ENCODE measurements at places on chromosomes 2 and 18.

- H3K4me3 ChIP-seq: no peak overlapping the region
- no peaks in the 10 kb centered on the region for H3K36me3 ChIP-seq
These were observed 21.0 kb downstream of the AGAP1 start for GRCh38 chr2:235514627-235515363.

DNA sequence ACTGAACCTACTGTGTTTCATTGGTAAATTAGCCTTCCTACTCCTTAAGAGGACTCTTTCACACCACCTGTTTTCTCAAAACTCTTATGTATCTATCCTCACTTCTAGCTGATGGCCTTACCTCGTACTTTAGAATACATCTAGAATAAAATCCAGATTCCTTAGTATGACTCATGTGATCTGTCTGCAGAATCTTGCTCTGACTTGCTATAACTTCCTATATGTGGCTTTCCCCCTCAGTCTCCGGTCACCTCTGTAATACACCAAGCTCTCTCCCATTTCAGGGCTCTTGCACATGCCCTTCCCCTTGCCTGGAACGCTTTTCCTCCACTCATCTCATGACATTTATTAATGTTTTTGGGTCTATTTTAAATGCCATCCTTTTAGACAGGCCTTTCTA lies 95.6 kb upstream of the LHCGR start:
- no peak overlapping the region for H3K27ac ChIP-seq
- no peaks in the 10 kb centered on the region for H3K4me1 ChIP-seq
- no peaks in the 10 kb centered on the region for H3K27me3 ChIP-seq
- no peak for DNase-seq
- H3K4me3 ChIP-seq: no peak overlapping the region
- H3K36me3 ChIP-seq: no peaks in the 10 kb centered on the region

- no peak for DNase-seq
- H3K4me1 ChIP-seq: no peaks in the 10 kb centered on the region
- no peak overlapping the region for H3K4me3 ChIP-seq
- no peak overlapping the region for H3K27ac ChIP-seq
- no peaks in the 10 kb centered on the region for H3K27me3 ChIP-seq
- no peaks in the 10 kb centered on the region for H3K36me3 ChIP-seq
These were observed 7.5 kb downstream of the RALBP1 start for GRCh38 chr18:9482790-9483189.

- H3K36me3 ChIP-seq: no peaks in the 10 kb centered on the region
- H3K27me3 ChIP-seq: no peaks in the 10 kb centered on the region
- H3K4me3 ChIP-seq: no peak overlapping the region
- no peak overlapping the region for H3K27ac ChIP-seq
- H3K4me1 ChIP-seq: no peaks in the 10 kb centered on the region
These were observed 7.0 kb downstream of the RRM2 start for GRCh38 chr2:10129490-10129889.

GRCh38 chr2:157204401-157204800 lies 53.1 kb upstream of the GALNT5 start:
- no peaks in the 10 kb centered on the region for H3K36me3 ChIP-seq
- no peaks in the 10 kb centered on the region for H3K4me1 ChIP-seq
- no peaks in the 10 kb centered on the region for H3K27me3 ChIP-seq
- H3K27ac ChIP-seq: no peak overlapping the region
- no peak for DNase-seq
- H3K4me3 ChIP-seq: no peak overlapping the region

- peak overlapping the region; percentile 62 for H3K4me3 ChIP-seq
- H3K27me3 ChIP-seq: no peaks in the 10 kb centered on the region
- H3K4me1 ChIP-seq: no peaks in the 10 kb centered on the region
- no peak overlapping the region for H3K27ac ChIP-seq
These were observed 497 bp downstream of the DSC3 start for GRCh38 chr18:31042084-31042405.

DNA sequence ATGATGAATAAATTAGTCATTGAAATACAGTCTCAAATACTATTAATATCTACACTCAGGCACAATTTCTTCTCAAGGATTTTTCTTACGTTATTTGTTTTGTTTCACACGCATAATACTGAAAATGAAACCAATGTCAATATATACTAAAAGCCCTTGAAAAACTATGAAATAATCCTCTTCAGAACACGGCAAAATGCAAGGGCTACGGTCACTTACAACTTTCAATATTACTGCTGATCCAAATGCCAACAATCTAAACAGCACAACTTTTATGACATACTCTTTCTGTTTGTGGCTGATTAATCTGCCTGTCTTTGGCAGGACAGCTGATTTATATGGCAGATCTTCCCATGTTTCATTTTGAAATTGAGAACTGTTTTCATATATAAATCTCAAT lies 68.3 kb downstream of the LRPPRC start:
- no peak overlapping the region for H3K27ac ChIP-seq
- H3K27me3 ChIP-seq: no peaks in the 10 kb centered on the region
- H3K36me3 ChIP-seq: peaks cover 15% of the 10 kb centered on the region
- no peak overlapping the region for H3K4me3 ChIP-seq
- H3K4me1 ChIP-seq: no peaks in the 10 kb centered on the region
- no peak for DNase-seq

DNA sequence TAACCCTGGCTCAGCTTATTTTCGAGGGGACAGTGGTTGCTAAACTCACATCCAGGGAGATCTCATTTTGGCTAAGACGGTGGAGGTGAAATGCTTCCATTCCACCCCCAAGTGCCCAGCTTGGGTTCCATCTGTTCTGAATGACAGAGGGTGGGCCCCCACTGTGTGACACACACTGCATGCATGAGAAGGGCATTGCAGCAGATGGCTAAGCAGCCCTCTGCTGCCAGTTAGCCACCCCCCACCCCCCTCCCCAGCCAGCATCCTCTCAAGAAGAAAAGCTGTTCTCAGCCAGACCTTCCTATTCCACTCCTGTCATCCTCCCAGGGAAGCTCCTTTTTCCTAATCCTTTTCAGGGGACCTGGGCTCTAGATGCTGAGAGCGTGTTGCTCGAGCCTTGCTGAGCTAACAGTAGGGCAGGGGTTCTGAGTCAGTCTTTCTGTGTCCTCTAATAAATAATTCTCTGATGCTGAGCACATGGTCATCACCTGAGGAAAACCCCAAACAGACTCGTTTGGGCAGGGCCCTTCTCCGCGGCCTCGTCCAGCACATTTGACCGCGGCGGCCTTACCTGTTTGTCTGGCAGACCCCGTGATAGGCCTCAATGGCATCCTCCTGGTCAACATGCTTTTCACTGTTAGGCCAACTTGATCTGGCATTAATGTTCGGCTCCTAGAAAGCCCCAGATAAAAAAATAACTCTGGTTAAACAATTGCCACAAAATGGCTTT lies 49.5 kb upstream of the ACAA2 start:
- H3K36me3 ChIP-seq: no peaks in the 10 kb centered on the region
- H3K4me1 ChIP-seq: no peaks in the 10 kb centered on the region
- H3K27me3 ChIP-seq: no peaks in the 10 kb centered on the region

DNA sequence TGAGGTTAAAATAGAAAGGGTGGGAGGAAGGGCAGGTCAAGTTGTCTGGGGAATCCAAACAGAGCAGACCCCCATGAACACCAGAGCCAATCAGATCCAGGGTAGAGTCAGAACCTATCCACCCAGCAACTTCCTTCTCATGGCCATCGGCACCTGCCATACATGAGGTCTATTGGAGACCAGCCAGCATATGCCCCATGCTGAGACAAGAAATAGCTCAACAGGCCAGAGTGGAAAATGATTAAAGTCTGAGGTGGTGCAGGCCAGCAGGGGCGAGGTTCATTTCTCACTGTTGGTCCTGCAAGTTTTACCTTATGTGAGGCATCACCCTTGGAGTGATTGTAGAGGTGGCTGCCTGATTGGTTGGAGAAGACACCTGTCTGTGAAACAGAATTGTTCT lies 89.2 kb downstream of the LONRF2 start:
- H3K27ac ChIP-seq: no peak overlapping the region
- no peaks in the 10 kb centered on the region for H3K4me1 ChIP-seq
- H3K27me3 ChIP-seq: no peaks in the 10 kb centered on the region
- no peak for DNase-seq
- H3K4me3 ChIP-seq: no peak overlapping the region

DNA sequence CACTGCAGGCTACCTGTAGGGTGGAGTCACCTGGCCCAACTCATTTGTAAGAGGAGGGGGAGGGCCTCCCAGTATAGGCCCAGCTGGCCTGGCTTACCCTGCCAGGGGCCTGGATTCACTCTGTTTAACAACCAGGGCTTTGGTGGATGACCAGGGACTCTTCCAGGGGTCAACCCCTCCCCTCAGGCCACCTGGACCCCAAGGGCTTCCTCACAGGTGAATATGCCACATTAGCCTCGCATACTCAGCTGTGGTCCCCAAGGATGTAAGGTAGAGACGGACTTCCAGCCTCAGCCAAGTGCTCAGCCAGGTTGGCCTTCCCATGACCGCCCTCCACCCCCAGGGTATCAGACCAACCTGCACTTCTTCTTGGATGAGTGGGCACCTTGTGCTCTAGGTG lies 8.8 kb upstream of the SH3RF3 start:
- no peak overlapping the region for H3K27ac ChIP-seq
- H3K4me3 ChIP-seq: no peak overlapping the region
- DNase-seq: no peak
- no peaks in the 10 kb centered on the region for H3K36me3 ChIP-seq
- H3K4me1 ChIP-seq: no peaks in the 10 kb centered on the region
- H3K27me3 ChIP-seq: no peaks in the 10 kb centered on the region

DNA sequence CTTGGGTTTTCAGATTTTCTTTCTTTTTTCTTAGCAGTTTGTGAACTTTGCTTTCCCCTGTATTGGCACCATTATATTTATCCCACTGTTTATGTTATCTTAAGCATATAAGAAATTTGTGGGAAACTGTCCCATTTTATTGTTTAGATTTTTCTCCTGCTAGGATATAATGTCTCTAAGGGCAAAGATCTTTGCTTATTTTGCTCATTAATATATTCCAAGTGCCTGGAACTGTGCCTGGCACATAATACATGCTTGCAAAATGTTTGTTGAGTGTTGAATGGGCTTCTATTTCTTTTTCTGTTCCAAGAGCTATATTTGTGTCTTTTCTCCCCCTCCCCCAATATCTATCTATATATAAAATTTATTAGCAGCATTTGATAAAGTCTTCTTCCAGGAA lies 5.4 kb downstream of the EPC2 start:
- H3K4me3 ChIP-seq: no peak overlapping the region
- H3K36me3 ChIP-seq: no peaks in the 10 kb centered on the region
- H3K27ac ChIP-seq: no peak overlapping the region
- H3K27me3 ChIP-seq: no peaks in the 10 kb centered on the region
- peaks cover 64% of the 10 kb centered on the region for H3K4me1 ChIP-seq

DNA sequence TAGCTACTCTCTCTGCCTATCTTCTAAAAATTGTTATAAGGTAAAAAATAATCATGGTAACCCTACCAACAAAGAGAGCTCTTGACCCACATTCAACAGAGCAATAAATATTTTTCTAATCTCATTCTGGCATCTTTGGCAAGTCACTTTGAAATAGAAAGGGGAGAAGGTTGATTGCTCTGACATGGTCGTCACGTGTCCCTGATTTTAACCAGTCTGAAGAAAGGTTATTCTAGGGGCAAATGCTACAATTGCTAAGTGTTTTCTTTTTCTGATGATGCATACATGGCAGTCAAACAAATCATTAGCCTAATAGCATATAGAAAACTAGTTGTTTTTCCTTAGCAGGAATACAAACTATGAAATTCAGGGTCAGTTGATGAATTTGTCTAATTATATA lies 153.3 kb upstream of the MAP3K20 start:
- H3K27ac ChIP-seq: no peak overlapping the region
- H3K27me3 ChIP-seq: no peaks in the 10 kb centered on the region
- H3K4me1 ChIP-seq: peaks cover 9% of the 10 kb centered on the region
- no peak overlapping the region for H3K4me3 ChIP-seq
- DNase-seq: no peak
- H3K36me3 ChIP-seq: no peaks in the 10 kb centered on the region

DNA sequence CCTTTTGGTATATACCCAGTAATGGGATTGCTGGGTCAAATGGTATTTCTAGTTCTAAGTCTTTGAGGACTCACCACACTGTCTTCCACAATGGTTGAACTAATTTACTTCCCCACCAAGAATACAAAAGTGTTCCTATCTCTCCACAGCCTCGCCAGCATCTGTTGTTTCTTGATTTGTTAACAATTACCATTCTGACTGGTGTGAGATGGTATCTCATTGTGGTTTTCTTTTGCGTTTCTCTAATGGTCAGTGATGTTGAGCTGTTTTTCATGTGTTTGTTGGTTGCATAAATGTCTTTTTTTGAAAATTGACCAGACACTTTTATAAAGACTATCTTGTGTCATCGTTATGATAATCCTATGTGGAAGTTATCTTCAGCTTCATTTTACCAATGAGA lies 16.0 kb upstream of the ATP8B1 start:
- peak overlapping the region; percentile 31 for H3K4me3 ChIP-seq
- peaks cover 17% of the 10 kb centered on the region for H3K4me1 ChIP-seq
- H3K27me3 ChIP-seq: no peaks in the 10 kb centered on the region
- H3K27ac ChIP-seq: peak overlapping the region; percentile 50
- H3K36me3 ChIP-seq: no peaks in the 10 kb centered on the region

DNA sequence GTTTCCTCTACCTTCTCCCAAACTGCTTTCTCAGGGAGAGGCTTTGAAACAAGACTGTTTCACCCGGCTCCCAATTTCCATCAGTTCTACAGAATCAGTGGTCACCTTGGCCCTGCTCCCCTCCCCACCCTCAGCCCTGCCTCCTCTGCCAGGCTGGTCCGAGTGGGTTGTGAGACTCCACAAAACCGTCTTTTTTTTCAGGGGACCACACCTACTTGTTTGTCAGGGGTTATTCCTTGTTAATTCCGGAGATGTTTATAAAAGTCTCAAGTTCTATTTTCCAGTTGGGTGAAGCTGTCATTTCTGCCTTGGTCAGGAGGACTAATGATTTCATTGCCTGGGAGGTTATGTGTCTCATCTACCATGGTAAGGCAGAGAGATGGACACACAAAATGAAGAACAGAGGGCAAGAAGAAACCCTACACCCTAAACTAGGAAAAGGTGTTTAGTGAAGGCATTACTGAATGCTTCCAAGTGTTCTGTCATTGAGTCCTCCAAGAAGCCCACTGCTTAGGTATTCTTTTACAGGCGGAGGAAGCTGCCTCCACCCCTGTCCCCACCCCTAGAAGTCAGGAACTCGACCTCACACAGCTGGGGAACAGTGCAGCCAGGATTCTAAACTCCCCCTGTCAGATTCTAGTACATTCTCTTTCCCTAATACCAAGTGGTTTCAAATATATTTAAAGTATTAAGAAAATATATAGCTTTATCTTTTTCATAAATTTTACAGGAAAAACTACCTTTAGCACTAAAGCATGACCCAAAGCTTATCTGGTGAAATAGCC lies 46.3 kb downstream of the COPS8 start:
- peaks cover 6% of the 10 kb centered on the region for H3K4me1 ChIP-seq
- no peak overlapping the region for H3K4me3 ChIP-seq
- DNase-seq: no peak
- H3K36me3 ChIP-seq: no peaks in the 10 kb centered on the region
- no peak overlapping the region for H3K27ac ChIP-seq
- no peaks in the 10 kb centered on the region for H3K27me3 ChIP-seq

GRCh38 chr18:64295839-64296238 lies 147.0 kb upstream of the LINC00305 start:
- no peaks in the 10 kb centered on the region for H3K27me3 ChIP-seq
- no peak overlapping the region for H3K4me3 ChIP-seq
- no peak overlapping the region for H3K27ac ChIP-seq
- DNase-seq: no peak
- H3K4me1 ChIP-seq: no peaks in the 10 kb centered on the region
- H3K36me3 ChIP-seq: no peaks in the 10 kb centered on the region

Measured in thoracic aorta (tissue), 2 donors.